Activated CD8-positive, alpha-beta memory T cell treated with anti-CD3 and anti-CD28 coated beads, Interleukin-2, amount 10 ng/mL, durations not matched to agents 7 days and 5 days (primary cell): ENCODE measurements at places on chromosomes 7 and 10. TPM values are rescaled to one million over a fixed set of nuclear protein-coding genes. Genes with fewer than 3 reads are reported as not detected.

POM121L12 gene
- not detected for total RNA-seq

NCAPG2 gene
- 146 TPM for total RNA-seq

DENND11 gene
- 17.0 TPM for total RNA-seq

GIMAP2 gene
- 60.3 TPM for total RNA-seq

LIPF gene
- total RNA-seq: not detected

PTPRN2 gene
- total RNA-seq: 5.7 TPM

KBTBD2 gene
- total RNA-seq: 30.3 TPM

AQP1 gene
- not detected for total RNA-seq

TFR2 gene
- 11.1 TPM for total RNA-seq

SPDYE6 gene
- not detected for total RNA-seq

TMEM176A gene
- total RNA-seq: not detected

C7orf33 gene
- total RNA-seq: not detected

- no peak for DNase-seq
- H3K36me3 ChIP-seq: peaks cover 88% of the 10 kb centered on the region
- H3K27me3 ChIP-seq: no peaks in the 10 kb centered on the region
Observed at GRCh38 chr7:87199700-87200450, 19.7 kb downstream of the TMEM243 start.

DNA sequence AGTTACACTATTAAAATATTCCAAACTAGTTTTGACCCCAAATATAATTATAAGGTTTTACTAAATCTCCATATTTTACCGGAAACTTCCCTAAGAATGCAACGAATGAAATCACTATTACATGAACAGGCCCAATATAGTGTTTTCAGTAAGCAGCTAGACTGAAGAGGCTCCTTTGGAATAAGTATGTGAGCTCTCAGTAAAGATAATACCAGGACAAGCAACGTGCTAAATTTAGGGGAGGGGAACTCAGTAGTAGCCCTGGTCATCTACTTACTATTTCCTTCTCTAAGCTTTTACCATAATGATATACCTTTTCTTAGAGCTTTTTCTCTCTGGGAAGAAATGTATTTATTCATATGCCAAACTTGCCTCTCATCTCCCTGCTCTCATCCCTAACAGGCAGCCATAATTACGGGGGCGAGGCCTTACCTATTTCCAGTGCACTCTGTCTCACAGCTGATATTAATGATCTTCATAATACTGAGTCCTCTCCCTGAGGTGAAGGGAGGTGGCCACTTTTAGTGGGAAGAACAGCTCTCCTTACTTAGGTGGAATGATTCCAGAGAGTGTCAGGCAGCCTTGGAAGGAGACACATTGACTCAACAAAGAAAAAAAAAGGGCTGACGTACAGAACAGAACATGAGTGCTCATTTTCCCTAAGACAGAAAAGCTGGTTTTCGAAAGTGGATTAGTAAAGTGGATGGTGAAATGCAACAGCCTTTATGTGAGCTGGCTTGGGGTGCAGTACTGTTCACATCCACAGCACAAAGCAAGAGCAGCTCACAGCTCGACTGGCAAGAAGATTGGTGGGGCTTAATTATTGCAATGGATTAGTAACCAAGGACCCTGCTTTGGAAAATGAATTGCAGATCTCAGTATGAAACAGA lies 165.4 kb downstream of the GLI3 start:
- H3K27me3 ChIP-seq: no peaks in the 10 kb centered on the region
- no peaks in the 10 kb centered on the region for H3K36me3 ChIP-seq
- H3K27ac ChIP-seq: no peak overlapping the region

DNA sequence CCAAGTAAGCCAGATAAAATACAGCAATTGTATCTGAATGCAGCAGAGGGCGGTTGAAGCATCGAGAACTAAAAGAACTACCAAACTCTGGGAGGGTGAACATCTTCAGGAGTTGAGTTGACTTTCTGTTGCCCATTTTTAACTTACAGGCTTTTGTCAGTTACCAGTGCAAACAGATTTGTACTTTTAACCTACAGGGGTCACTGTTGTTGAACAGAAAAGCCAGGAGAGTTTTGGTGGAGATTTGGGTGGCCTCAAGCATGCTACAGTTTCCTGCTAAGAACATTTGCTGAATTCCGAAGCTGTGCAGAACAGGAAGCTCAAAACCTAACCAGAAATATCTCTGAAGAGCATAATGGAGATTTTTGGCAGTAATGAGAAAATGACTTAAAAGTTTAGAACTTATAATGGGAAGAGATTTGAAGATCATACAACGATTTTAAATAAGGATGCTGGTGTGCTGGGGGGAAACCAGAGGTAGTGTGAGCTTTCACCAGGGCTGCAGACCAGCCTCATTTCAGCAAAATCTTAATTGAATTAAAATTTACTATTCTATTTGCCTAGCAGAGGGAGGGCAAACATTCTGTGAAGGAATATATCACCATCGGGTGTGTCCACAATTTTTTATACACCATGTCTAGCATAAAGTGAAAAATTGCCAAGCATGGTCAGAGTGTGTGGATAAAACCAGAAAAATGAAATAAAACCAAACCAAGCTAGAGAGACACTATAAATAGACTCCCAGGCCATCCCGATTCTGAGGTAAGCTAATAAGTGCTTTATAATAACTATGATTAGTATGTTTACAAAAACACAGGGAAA lies 208.6 kb upstream of the CCDC6 start:
- DNase-seq: no peak
- no peak overlapping the region for H3K27ac ChIP-seq
- no peak overlapping the region for H3K4me3 ChIP-seq
- no peaks in the 10 kb centered on the region for H3K27me3 ChIP-seq

GRCh38 chr10:62636825-62637248 lies 167.7 kb upstream of the ADO start:
- no peak for DNase-seq
- no peak overlapping the region for H3K27ac ChIP-seq
- H3K4me3 ChIP-seq: no peak overlapping the region
- peaks cover 3% of the 10 kb centered on the region for H3K27me3 ChIP-seq
- H3K4me1 ChIP-seq: peaks cover 17% of the 10 kb centered on the region

GRCh38 chr7:70937424-70937823 lies 194.5 kb upstream of the GALNT17 start:
- no peaks in the 10 kb centered on the region for H3K36me3 ChIP-seq
- no peak overlapping the region for H3K4me3 ChIP-seq
- DNase-seq: no peak
- no peaks in the 10 kb centered on the region for H3K27me3 ChIP-seq

DNA sequence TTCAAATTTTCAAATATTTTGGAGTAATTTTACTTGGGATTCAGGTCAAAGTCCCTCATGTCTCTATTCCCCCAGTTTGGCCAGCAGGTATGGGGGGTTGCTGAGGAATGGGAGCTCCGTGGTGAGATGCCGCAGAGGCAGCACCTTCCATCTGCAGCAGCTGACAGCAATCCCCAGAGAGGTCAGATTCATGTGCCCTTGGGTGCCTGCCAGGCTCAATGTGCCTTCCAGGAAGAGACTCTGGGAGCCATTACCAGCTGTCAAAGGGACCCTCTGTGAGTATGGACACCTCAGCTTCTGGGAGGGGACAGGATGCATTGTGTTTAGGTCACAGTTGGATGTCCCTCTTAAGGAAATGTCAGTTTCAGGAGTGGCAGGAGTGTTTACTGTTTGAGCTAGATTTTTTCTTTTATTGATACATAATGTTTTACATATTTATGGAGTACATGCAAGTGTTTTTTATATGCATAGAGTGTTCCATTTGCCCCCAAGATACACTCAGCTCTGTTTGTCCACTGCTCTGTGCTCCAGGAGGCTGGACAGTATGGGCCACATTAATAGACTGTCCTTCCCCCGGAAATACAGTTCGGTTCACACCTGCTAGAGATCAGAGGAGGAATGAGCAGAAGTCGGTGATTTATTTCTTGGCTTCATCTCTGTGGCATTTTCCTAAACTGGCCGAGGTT lies 75.3 kb upstream of the GRB10 start:
- H3K4me3 ChIP-seq: no peak overlapping the region
- DNase-seq: peak; percentile 15
- peaks cover 9% of the 10 kb centered on the region for H3K27me3 ChIP-seq
- H3K36me3 ChIP-seq: no peaks in the 10 kb centered on the region
- no peak overlapping the region for H3K27ac ChIP-seq

- no peaks in the 10 kb centered on the region for H3K4me1 ChIP-seq
- DNase-seq: no peak
- peaks cover 4% of the 10 kb centered on the region for H3K27me3 ChIP-seq
- H3K4me3 ChIP-seq: no peak overlapping the region
- no peaks in the 10 kb centered on the region for H3K36me3 ChIP-seq
Observed at GRCh38 chr10:125114761-125115391, 45.5 kb downstream of the CTBP2 start.

DNA sequence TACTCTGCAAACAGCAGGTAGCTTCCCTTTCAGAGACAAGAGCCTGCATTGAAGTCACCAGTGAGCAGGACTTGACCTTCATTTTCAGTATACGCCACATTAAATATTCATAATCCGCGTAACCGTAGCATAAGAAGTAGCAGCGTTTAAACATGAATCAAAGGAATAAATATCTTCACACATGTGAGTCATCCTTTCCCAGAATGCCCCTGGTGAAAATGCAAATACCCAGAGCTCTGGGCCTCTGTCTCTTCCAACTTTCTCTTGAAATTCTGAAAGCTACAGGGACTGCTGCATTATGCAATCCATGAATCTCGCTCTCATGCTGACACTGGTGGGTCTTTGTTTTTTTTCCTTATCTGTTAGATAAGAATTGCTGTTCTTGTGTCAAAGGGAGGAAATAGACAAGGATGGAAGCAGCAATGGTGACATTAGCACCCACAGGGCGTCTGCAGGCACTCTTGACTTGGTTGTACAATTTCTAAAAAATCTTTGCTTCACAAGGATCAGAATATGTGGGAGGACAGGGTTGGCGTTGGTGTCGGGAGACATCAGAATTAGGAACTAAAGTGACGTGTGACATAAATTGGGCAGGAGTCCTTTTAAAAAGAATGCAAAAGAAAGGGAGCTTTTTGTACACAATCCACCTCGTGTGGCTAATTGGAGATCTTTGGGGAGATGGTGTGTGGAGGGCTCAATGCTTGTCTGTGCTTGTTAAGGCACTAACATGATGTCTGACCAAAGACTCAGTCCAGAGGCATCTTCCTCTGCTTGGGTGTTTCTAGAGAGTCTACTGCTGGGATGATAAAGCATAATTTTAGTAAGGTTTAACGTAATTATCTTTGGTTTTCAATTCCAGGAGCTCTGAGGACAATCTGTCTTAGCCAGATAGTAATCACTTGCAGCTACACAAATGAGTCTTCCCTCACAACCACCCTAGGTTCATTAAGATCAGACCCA lies 390.3 kb downstream of the KCNMA1 start:
- H3K36me3 ChIP-seq: no peaks in the 10 kb centered on the region
- peaks cover 2% of the 10 kb centered on the region for H3K27me3 ChIP-seq
- DNase-seq: no peak
- no peak overlapping the region for H3K4me3 ChIP-seq
- H3K27ac ChIP-seq: no peak overlapping the region

DNA sequence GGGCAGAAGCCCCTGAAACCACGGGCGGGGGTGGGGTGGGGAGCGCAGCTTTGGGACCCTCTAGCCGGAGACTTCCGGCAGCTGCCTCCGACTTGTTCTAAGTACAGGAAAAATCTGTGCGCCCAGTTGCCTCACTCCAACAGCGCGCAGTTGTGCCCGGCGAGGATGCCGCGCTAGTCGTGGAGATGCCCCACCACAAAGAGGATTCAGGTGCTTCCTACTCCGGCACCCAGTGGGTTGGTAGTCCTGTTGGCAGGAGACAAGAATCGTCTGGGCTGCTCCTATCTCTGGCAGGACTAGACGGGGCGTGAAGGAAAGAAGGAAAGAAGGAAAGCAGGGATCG lies 465 bp upstream of the NPY start:
- no peak overlapping the region for H3K27ac ChIP-seq
- no peaks in the 10 kb centered on the region for H3K36me3 ChIP-seq
- no peak overlapping the region for H3K4me3 ChIP-seq
- DNase-seq: no peak
- H3K4me1 ChIP-seq: peaks cover 15% of the 10 kb centered on the region

- H3K4me3 ChIP-seq: no peak overlapping the region
- no peaks in the 10 kb centered on the region for H3K4me1 ChIP-seq
- H3K36me3 ChIP-seq: no peaks in the 10 kb centered on the region
- no peaks in the 10 kb centered on the region for H3K27me3 ChIP-seq
- H3K27ac ChIP-seq: no peak overlapping the region
- no peak for DNase-seq
Observed at GRCh38 chr7:4196121-4196819, 485.8 kb upstream of the FOXK1 start.

- no peak overlapping the region for H3K4me3 ChIP-seq
- H3K27ac ChIP-seq: no peak overlapping the region
- H3K4me1 ChIP-seq: peaks cover 6% of the 10 kb centered on the region
- H3K27me3 ChIP-seq: peaks cover 8% of the 10 kb centered on the region
- DNase-seq: no peak
- H3K36me3 ChIP-seq: no peaks in the 10 kb centered on the region
Observed at GRCh38 chr10:71978476-71978875, 14.3 kb downstream of the CHST3 start.

DNA sequence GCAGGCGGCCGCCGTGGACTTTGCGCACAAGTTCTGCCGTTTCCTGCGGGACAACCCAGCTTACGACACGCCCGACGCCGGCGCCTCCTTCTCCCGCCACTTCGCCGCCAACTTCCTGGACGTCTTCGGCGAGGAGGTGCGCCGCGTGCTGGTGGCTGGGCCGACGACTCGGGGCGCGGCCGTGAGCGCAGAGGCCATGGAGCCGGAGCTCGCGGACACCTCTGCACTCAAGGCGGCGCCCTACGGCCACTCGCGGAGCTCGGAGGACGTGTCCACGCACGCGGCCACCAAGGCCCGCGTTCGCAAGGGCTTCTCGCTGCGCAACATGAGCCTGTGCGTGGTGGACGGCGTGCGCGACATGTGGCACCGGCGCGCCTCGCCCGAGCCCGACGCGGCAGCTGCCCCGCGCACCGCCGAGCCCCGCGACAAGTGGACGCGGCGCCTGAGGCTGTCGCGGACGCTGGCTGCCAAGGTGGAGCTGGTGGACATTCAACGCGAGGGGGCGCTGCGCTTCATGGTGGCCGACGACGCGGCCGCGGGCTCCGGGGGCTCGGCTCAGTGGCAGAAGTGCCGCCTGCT lies 14.1 kb downstream of the SH2B2 start:
- H3K27me3 ChIP-seq: no peaks in the 10 kb centered on the region
- H3K4me3 ChIP-seq: no peak overlapping the region
- H3K4me1 ChIP-seq: peaks cover 7% of the 10 kb centered on the region
- H3K36me3 ChIP-seq: no peaks in the 10 kb centered on the region
- H3K27ac ChIP-seq: no peak overlapping the region

DNA sequence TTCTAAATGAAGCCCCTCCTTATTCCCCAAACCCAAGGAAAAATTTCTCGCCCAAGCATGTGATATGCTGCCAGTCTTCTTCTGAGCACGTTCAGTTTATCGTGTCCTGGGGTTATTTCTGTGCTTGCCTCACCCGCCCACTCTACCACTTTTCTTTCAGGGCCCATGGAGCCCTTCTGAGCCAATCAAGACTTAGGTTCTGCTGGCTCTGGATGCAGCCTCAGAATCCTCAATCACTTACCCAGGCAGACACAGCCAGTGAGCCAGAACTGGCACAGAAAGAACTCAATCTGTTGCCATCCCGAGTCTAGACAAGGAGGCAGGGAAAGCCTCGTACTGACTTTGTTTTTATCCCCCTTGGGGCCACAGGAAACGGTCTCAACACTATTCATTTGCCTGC lies 34.2 kb upstream of the C10orf90 start:
- H3K4me1 ChIP-seq: no peaks in the 10 kb centered on the region
- no peak for DNase-seq
- no peaks in the 10 kb centered on the region for H3K36me3 ChIP-seq

GRCh38 chr10:133295426-133296320 lies 13.0 kb downstream of the TUBGCP2 start:
- H3K27ac ChIP-seq: no peak overlapping the region
- DNase-seq: no peak
